ENCODE measurements at places on chromosomes 13 and 19.

GRCh38 chr19:1959928-1960589 lies 19.1 kb downstream of the CSNK1G2 start:
- DNase-seq = no peak

GRCh38 chr19:16375157-16375935 lies 50.7 kb downstream of the KLF2 start:
- no peak for DNase-seq

- no peak for DNase-seq
These were observed 68.6 kb downstream of the CELF5 start for GRCh38 chr19:3292958-3293529.

DNA sequence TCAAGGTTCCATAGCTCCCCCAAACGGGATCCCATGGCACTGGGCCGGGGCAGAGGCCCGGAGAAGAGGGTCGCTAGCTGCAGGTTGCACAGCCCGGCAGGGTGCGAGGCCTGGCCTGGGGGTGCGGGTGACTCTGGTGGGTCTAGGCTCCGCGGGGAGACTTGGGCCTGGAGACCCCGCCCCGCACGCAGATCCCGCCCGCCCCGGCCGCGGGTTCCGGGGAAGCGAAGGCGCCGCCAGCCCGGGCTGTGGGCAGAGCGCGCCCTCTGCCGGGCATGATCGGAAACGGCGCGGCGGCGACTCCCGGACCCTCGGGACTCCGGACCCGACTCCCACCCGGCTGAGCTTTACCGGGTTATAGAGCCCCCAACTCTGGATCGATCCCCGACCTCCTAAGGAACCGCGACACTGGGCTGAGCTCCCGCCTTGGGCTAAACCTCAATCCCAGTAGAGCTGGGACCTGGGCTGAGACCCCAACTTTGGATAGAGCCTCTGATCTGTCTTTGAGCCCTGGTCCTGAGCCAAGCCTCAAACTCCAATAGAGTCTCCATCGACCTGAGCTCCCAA lies 3.1 kb upstream of the TNFAIP8L1 start:
- peak; percentile 56 for DNase-seq

- no peak for DNase-seq
These were observed 359.2 kb upstream of the OBI1 start for GRCh38 chr13:79018166-79018565.

DNA sequence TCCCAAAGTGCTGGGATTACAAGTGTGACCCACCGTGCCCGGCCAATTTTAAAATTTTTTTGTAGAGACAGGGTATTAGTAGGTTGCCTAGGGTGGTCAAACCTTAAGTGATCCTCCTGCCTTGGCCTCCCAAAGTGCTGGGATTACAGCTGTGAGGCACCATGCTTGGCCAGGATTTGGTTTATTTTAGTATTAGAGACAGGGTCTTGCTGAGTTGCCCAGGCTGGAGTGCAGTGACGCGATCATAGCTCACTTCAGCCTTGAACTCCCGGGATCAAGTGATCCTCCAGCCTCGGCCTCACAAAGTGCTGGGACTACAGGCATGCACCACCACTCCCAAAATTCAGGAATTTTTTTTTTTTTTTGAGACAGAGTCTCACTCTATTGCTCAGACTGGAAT lies 5.4 kb upstream of the ZNF414 start:
- DNase-seq = no peak

- DNase-seq = no peak
These were observed 133.6 kb upstream of the MYO16 start for GRCh38 chr13:108495646-108496361.

DNA sequence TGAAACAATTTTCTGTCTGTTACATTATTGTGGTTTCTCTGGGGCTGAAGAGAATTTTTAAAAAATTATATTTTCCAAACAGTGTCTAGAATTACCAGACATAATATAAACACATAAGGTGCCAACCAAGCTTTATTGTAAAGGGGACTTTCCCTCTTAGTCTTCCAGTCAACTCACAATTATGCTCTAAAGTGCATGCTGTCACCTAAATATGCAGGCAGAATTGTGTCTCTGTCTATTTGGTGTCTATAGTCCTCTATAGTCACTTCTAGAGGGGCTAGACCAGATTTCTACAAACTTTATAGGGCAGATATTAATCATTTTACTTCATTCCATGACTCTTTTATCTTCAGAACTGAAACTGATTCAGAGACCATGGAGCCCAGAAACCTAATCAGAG lies 12.8 kb downstream of the ZNF254 start:
- DNase-seq = no peak

- no peak for DNase-seq
These were observed 6.3 kb downstream of the CDADC1 start for GRCh38 chr13:49254007-49254406.

- peak; percentile 42 for DNase-seq
These were observed 16.5 kb upstream of the B3GNT3 start for GRCh38 chr19:17778251-17778967.

GRCh38 chr19:532561-533363 lies 1.2 kb downstream of the CDC34 start:
- DNase-seq = no peak

- DNase-seq = no peak
These were observed 13.5 kb upstream of the CNFN start for GRCh38 chr19:42403586-42403985.

DNA sequence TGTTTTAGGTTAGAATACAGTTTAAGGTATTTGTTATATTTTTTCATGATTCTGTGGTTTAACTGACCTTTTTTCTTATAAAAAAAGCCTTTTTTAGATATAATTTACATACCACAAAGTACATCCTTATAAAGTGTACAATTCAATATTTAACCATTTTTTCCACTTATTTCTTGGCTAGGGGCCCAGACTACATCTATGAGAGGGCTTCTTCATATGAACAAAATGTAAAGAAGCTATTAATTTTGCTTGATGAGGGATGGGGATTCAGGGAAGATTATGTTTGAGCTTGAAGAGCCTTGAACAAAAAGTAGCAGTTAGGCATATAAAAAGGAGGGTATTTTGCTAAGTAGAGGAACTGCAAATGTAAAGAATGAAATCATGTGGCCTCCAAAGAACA lies 2.2 kb downstream of the CCDC122 start:
- DNase-seq = no peak

DNA sequence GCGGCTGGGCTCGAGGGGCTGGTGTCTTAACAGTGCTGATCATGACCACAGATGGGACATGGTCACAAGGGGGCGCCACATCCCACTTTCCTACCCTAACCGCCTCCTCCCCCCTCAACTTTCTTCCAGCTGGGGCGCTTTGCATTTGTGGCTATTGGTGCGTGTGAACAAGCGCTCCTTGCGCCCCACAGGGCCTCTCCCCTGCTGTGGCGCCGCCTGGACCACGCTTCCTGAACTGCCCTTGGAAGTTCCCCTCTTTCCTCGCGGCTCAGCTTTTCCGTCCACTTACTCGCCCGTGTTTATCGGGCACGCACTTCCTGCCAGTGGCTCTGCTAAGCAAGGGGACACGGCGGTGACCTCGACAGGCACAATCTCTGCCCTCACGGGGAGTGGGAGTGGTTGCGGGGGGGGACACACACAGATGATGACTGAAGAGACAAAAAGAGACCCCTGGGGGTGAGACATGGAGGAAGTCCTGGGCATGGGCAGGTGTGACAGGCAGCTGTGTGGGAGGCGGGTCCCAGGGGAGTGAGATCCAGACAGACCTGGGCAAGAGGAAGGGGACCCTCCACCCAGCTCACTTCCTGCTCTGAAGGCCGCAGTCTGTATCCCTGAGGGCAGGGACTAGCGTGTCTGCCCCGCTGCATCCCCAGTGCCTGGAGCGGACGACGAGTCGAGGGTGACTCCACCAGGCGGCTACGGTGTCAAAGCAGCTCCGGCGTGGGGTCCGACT lies 40.3 kb downstream of the ZNF787 start:
- peak; percentile 63 for DNase-seq

GRCh38 chr13:23074075-23074828 lies 106.5 kb upstream of the SGCG start:
- DNase-seq = no peak

- no peak for DNase-seq
These were observed 152.2 kb downstream of the DCT start for GRCh38 chr13:94327318-94327717.

GRCh38 chr13:74061926-74062595 lies 72.1 kb downstream of the KLF12 start:
- DNase-seq = no peak

DNA sequence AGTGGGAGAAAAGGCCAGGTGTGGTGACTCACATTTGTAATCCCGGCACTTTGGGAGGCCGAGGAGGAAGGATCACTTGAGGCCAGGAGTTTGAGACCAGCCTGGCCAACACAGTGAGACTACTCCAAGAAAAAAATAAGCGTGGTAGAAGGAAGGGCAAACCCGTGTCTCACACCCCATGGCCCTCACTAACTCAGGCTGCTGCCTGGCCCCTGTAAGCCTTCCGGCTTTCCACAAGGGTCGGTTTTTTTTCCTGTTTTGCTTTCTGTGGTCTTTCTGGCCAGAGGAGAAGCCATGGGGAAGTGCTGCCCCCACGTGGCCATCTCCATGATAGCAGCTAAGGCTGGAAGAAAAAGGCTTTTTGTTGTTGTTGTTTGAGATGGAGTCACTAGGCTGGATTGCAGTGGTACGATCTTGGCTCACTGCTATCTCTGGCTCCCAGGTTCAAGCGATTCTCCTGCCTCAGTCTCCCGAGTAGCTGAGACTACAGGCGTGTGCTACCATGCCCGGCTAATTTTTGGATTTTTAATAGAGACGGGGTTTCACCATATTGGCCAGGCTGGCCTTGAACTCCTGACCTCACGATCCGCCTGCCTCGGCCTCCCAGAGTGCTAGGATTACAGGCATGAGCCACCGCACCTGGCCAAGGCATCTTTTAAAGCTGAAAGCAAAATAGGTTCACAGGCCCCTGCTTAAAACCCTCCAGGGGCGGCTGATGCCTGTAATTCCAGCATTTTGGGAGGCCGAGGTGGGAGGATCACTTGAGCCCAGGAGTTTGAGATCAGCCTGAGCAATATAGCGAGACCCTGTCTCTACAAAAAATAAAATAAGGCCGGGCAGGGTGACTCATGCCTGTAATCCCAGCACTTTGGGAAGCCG lies 7.5 kb upstream of the ARHGEF18 start:
- DNase-seq = peak; percentile 59

DNA sequence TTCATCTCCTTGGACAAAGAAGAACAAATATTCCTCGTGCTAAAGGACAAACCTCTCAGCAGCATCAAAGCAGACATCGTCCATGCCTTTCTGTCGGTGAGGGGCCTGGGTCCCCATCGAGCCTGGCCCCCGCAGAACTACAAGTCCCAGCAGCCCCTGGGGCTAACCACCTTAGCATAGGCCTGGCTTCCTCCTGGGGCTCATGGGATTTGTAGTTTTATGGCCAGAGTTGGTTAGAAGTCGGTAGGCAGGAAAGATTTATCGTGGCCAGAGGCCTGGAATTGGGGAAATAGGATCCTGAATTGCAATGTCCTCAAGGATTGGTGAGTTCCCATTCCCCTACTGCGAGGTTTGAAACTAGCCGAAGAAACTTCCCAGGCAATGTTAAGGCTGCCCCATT lies 19.6 kb downstream of the TMEM150B start:
- peak; percentile 22 for DNase-seq

- no peak for DNase-seq
These were observed 413.5 kb upstream of the HTR2A start for GRCh38 chr13:47310401-47310800.

DNA sequence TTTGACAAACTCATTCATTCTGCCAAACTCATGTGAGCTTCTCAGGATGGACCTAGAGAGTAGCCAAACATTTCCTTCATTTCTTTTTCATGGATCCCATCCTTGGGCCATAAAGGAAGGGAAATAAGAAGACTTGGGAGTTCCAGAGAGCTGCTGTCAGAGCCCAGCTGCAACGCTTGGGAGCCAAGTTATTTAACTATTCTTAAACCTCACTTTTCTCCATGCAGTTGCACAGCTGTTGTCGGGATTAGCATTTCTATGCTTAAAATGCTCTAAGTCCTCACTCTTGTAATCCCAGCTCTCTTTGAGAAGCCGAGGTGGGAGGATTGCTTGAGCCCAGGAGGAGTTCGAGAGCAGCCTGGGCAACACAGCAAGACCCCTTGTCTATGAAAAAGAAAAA lies 11.7 kb upstream of the CASP14 start:
- DNase-seq = no peak

DNA sequence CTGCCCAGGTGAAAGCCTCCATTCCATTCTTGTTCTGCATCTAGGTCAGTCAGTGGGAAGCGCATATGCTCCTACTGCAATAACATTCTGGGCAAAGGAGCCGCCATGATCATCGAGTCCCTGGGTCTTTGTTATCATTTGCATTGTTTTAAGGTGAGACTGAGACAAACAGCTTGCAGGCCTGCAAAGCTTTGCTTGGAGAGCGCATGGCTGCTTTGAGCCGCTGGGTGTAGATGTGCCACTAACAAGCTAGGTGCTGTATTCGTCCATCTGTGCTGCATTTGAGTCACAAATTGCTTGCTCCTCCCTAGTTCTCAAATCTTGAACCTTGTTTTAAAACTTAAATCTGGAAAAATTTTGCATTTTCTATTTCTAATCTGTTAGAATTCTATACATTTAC lies 219.1 kb downstream of the LMO7 start:
- no peak for DNase-seq

DNA sequence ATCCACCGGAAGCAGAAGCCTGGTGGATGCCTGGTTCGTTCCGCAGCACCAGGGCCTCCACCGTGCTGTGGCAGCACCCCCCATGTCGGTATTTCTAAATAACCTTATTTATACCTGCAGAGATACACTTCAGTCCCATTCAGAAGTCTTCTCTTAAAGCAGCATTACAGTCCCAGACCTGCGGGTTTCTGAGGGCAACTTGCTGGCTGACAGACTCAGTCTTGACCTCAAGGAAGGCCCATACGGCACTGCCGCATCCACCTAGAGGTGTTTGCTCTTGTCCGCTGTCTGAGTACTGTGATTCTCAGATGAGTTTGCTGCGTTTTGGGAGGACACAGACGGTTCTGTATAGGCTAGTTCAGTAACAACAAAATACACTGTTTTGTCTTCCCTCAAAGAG lies 16.9 kb upstream of the TEX29 start:
- DNase-seq = no peak

- no peak for DNase-seq
These were observed 267.8 kb downstream of the FGF9 start for GRCh38 chr13:21938636-21939035.

DNA sequence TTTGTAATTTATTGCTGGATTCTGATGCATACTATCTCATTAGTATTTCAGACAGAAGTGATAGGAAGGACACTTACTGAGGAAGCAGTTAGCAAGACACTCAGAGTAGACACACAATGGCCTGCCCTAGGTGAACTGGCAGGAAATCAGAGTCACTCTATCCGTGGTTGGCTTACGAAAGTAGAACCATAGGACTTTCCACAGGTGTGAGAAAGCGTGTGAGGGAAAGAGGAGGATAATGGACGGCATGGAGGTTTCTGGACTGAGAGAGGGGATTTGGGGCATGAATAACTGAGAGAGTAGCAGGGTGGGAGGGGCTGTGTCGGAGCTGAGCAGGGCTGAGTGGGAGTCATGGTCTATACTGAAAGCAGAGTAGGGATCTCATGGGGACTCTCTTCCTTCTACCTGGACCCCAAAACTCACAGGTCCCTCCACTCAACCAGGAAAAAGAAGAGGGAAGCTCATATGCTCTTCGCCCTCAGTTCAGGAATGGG lies 18.7 kb upstream of the EID2 start:
- no peak for DNase-seq

- no peak for DNase-seq
These were observed 576 bp upstream of the EPN1 start for GRCh38 chr19:55674459-55674840.

Data from activated CD8-positive, alpha-beta memory T cell treated with anti-CD3 and anti-CD28 coated beads for 48 hours (primary cell).